ENCODE measurements at places on chromosomes 3 and 15.
A peak's percentile ranks its signal among the peaks of the same experiment; 100 is the strongest.

DNA sequence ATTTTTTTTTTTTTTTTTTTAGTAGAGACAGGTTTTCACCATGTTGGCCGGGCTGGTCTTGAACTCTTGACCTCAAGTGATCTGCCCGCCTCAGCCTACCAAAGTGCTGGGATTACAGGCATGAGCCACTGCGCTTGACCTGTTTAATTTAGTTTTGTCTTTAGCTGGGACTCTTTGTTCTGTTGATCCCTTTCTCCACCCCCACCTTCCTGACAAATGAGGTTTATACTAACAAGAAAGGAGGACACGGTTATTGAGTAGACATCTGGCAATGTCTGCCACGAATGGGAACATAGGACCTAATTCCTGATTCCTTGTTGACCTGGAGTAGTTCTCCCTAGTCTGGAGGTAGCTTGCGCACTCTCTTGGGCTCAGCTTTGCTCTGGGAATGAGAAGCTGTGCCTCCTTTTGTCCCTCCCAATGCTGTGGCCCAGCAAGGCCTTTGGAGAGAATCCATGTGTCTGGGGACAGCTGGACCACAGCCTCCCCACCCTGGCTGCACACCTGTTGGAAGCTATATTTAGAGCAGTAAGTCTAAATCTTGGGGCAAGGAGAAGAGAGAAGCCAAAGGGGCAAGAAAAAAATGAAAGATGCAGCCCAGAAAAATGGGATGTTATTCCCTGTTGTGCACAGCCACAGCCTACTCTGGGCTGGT lies 53.2 kb upstream of the ADPGK start:
- DNase-seq: no peak

DNA sequence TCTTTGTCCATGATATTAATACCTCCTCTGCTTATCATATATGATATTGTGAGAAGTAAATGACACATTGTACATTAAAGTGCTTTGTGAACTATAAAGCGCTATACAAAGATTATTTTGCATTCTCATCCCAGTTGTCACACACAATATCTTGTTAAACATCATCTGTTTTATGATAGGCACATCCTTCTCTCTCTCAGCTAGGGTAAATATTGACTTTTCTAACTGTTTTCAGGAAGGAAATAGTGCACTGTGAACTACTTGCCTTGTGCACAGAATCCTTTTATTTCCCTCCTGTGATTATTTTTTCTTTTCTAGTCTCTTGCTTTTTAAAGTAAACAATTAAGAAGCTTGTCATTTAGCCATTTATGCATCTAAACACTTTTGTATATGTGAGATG lies 388.2 kb downstream of the LPP start:
- DNase-seq: no peak

DNA sequence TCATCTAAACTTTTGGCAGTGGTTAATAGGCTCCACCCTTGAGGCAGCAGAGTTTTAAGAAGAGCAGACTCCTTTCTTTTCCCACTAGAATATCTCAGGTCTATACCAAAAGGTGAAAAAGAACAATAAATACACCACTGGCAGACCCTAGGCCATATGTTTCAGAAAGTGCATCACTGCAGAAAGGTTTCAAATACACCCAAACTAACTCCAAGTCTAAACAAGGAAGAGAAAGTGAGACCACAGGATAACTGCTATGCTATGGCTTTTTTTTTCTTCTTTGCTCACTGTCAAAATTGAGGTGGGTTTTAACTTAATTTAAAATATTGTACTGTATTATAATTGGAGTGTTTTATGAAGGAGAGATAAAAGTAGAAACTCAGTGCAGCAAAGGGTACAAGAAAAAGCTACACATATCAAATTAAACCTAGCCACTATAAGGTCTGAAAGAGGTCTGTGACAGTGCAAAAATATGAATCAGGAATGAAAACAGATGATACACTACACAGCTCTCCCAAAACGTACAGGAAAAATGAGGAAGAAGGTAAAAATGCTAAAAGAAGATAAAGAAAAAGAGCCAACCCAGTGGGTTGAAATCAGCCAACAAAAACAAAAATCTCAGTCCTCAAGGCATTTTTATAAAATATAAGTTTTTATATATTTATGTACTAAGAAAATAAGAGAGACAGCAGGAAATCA lies 8.4 kb downstream of the SNX4 start:
- no peak for DNase-seq

DNA sequence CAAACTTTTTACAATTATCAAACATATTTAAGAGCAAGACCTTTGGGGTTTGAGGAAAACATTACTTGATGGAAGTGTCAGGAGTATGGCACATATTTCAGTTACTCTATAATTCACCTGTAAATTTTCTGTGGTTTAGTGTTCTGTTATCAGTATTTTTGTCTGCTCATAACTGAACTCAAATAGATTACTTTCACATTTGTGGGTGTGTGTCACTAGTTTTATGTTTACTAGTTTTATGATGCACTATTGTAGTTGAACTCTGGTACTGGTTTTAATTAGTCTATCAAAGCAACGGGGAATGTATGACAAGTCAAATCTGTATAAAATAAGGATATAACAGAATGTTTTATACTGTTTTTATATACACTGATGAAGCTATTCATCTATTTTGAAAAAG lies 27.2 kb downstream of the OXSM start:
- DNase-seq: no peak

GRCh38 chr15:77634266-77634962 lies 1.7 kb upstream of the LINGO1 start:
- DNase-seq: peak; percentile 38

Data from stimulated activated CD4-positive, alpha-beta T cell treated with anti-CD3 and anti-CD28 coated beads, Interleukin-4, amount 100 ng/mL, for 4 hours (primary cell).